ENCODE measurements at places on chromosomes 11 and 22.
A peak's percentile ranks its signal among the peaks of the same experiment; 100 is the strongest.

GRCh38 chr11:91299980-91300379 lies 924.6 kb upstream of the FAT3 start:
- peak; percentile 16 for DNase-seq

- no peak for DNase-seq
These were observed 68.3 kb downstream of the DDIAS start for GRCh38 chr11:82969811-82970210.

GRCh38 chr22:46087816-46088277 lies 62.5 kb upstream of the PPARA start:
- DNase-seq, result no peak

- DNase-seq, result no peak
These were observed 3.4 kb downstream of the RNF141 start for GRCh38 chr11:10537600-10537999.

DNA sequence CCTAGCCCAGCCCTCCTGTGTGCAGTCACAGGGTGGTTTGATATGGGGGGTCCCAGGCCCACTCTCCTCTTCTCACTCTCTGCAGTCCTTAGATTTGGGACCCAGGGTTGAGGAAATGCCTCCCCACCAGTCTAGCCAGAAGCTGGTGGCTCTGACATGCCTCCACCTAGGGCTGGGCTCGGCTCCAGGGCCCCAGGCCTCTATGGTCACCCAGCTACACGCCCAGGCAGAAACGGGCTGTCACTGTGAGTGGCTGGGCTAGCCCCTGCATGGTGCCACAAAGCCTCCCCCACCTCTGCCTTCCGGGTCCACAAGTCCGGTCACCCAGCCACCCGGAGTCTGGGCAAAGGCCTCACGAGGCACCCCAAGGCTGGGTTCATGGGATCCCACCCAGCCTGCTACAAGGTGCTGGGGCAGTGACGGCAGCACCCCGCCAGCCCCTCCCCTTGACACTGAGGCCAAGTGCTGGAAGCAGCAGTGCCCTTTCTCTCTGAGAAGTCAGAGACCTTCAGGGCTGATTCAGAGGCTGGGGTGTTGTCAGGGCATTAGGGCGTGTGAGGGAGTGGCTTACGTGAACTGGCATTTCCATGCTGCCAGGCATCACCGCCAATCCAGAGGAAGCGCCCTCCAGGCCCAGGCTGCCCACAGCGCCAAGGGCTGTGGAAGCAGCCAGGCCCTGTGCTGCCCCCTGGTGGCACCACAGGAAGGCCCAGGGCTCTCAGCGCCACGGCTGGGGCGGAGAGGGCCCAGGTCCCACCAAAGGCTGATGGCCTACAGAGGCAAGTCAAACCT lies 638 bp upstream of the PITPNM1 start:
- peak; percentile 98 for DNase-seq

DNA sequence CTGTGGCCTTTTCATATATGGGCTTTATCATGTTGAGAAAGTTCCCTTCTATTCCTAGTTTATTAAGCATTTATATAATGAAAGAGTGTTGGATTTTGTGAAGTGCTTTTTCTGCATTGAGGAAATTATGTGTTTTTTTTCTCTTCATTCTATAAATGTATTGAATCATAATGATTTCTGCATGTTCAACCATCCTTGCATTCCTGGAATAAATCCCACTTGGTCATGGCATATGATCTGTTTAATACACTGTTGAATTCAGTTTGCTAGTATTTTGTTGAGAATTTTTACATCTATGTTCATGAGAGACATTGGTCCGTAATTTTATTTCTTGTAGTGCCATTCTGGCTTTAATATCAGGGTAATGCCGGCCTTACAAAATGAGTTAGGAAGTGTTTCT lies 25.8 kb downstream of the PIM3 start:
- DNase-seq, result no peak

- no peak for DNase-seq
These were observed 106.2 kb upstream of the TBCEL start for GRCh38 chr11:120917559-120918239.

- DNase-seq, result no peak
These were observed 392.7 kb downstream of the GUCY1A2 start for GRCh38 chr11:106625566-106625965.

GRCh38 chr22:23675502-23676415 lies 15.1 kb upstream of the RGL4 start:
- no peak for DNase-seq

GRCh38 chr22:25643232-25644000 lies 78.9 kb downstream of the GRK3 start:
- no peak for DNase-seq

DNA sequence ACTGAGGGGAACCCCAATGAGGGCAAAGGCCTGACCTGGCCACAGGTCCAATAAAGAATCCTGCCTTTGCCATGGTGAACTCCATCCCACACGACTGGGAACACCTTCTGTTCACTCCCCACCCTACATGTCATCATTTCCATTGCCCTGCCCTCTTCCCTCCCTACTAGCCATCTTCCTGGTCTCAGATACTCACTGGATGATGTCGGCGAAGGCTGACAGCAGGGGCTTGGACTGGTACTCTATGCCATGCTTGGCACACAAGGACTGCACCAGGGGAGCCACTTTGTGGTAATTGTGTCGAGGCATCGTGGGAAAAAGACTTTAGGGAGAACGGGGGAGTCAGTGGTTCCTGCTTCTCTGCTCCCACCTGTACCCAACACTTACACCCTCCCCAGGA lies 9.9 kb downstream of the FEN1 start:
- no peak for DNase-seq

- DNase-seq, result no peak
These were observed 92.3 kb downstream of the SCN3B start for GRCh38 chr11:123562158-123562557.

- peak; percentile 69 for DNase-seq
These were observed 43.4 kb upstream of the MICAL2 start for GRCh38 chr11:12066799-12067508.

GRCh38 chr11:64303109-64304031 lies 2.0 kb upstream of the ESRRA start:
- DNase-seq, result no peak

GRCh38 chr22:46583571-46583970 lies 36.6 kb upstream of the GRAMD4 start:
- DNase-seq, result no peak

- peak; percentile 64 for DNase-seq
These were observed 85.9 kb downstream of the SBF2 start for GRCh38 chr11:10208131-10208575.

DNA sequence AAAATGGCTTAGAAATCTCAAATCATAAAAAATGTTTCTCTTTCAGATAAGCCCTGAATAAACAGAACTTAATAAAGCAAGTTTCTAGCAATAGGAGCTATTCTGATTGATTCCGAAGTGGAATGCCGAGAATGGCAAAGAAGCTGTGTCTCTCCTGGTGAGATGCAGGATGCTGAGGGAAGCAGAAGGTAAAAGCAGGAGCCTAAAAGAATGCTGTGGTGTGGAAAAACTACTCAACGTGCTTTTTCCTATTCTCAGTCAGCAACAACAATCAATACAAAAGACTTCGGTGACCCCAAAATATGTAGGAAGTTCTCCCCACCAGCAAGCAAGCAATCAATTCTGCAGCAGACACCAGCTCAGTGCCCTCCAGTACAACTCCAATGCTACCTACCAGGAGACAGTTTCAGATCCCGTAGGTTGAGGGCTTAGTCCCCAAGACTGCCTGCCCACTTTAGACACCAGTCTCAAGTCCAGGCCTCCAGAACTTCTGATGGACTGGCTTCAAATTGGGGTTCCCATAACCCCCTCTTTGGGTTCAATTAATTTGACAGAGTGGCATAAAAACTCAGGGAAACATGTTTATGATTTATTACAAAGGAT lies 6.6 kb downstream of the CTSC start:
- no peak for DNase-seq

- no peak for DNase-seq
These were observed 4.9 kb downstream of the TPBGL start for GRCh38 chr11:75245356-75246005.

DNA sequence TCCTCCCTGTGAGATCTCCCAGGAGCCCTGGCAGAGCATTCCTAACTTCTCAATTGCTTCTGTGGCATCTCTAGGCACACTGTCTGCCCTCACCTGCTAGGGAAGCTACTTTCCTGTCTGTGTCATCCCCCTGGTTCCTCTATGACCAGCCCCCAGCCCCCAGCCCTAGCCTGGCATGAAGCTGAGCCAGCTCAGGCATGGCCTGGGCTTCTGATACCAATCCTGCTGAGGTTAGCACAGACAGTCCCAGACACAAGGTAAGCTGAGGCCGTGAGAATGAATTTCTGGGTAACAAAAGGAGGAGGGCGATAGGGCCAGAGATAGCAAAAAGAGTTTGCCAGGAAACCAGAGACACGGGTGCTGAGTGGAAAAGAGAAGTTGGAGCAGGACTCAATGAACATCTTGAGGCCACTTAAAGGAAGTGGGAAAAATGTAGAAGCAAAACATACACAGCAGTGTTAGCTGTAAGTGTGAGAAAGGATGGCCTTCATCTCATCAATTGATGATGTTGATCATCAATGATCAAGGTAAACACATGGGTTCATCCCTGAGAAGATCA lies 87.6 kb upstream of the PICALM start:
- no peak for DNase-seq

DNA sequence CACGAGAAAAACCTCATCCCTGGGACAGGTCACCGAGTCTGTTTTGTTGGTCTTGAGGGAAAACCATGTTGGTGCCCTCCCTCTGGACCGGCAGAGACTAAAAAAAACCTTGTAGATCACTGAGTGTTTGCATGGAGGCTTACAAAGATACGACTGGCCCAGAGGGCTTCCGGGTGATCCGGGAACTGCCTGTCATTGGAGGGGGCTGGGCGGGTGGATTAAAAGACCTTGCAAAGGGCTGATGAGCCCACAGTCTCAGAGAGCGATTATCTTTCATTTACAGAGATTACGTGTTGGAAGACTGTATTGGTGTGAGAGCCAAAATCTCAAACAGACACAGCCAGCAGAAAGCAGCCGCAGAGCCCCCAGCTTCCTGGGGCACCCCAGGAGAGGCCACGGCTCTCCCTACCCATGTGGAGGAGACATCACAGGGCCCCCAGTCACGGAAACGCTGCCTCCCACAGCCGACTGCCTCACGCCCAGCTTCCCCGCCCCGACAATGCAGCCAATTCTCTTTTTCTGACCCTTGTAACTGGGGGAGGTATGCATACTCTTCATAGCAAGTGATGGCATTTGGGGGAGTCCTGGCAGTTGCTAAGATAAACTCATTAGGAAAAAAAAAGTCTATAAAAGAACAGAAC lies 426.4 kb downstream of the CTTN start:
- DNase-seq, result no peak

GRCh38 chr11:57479911-57480310 lies 19.6 kb downstream of the RTN4RL2 start:
- DNase-seq, result no peak

- no peak for DNase-seq
These were observed 42.2 kb upstream of the CCDC134 start for GRCh38 chr22:41758231-41758630.

DNA sequence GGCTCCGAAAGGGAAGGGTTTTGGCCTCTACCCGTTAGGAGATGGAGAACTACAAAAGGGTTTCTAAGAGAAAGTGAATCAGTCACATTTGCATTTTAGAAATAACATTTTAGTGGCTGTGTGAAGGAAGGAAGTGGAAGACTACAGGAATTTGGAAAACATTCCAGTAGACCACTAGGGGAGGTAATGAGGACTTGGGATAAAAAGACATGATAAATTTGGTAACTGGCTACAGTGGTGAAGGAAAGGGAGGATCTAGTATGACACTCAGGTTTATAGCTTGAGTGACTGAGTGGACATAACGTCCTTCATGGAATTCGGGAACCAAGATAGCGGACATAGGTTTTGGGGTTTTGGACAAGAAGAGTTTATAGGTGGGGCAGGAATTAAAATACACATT lies 7.0 kb upstream of the RRM1 start:
- DNase-seq, result no peak

DNA sequence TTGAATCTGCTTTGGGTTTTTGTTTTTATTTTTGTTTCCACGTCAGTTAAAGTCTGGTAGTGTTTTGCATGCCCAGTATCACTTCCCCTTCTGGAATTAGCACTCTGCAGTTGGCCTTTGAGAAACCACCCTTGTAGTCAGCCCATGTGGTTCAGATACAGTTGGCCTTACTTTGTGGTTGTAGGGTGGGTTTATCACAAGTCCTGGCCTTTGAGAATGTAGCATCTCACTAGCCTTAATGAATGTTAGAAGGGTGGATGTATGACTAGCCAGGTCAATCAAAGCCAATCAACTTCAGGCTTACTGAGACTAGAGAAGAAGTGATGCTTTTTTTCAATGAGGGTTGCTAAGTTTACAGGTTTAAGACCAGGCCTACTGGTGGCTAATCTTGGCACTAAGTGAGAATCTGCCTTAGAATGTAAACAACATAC lies 19.8 kb downstream of the ARL14EP start:
- no peak for DNase-seq

DNA sequence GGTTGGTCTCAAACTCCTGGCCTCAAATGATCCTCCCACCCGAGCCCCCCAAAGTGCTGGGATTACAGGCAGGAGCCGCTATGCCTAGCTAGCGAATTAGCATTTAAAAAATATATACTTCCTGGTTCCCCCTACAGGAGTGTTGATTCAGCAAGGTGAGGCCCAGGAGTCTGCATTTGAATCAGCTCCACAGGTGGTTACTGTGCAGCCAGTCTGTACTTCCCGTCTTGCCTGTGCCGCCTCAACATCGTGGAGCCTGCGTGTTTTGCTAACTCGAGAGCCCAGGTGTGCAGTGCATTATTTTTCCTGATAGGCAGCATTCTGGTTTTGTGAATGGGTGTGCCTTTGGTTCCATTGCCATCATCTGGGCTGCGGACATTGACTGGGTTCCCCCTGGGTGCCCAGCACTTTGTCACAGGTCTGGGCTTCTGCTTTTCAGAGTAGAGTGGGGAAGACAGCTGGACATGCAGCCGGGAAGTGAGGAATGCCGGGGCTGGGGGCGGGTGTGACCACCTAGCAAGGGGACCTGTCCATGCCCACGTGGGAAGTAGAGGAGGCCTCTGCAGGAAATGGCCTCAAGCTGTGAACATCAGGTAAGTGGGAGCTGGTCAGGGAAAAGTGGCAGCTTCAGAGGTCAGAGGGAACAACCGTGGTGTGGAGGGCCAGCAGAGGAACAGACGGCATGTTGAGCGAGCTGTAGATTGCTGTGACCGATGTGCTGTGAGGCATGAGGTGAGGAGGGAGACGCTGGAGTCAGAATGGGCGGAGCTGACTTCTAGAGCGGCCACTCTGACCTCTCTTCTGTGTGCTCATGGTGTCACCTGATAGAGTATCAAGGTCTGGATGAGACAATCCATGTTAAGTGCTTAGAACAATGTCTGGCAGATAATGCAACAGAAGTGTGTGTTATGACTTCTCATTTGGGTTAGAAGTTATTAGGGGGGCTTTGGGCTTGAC lies 42.2 kb downstream of the PPFIA1 start:
- no peak for DNase-seq

GRCh38 chr11:25734591-25735211 lies 597.2 kb upstream of the ANO3 start:
- peak; percentile 61 for DNase-seq
